NCI-H1092 treated with DMSO at 0.1 percent for 48 hours (cell line): ENCODE measurements at places on chromosomes 4 and X.
A peak's percentile ranks its signal among the peaks of the same experiment; 100 is the strongest.

DNA sequence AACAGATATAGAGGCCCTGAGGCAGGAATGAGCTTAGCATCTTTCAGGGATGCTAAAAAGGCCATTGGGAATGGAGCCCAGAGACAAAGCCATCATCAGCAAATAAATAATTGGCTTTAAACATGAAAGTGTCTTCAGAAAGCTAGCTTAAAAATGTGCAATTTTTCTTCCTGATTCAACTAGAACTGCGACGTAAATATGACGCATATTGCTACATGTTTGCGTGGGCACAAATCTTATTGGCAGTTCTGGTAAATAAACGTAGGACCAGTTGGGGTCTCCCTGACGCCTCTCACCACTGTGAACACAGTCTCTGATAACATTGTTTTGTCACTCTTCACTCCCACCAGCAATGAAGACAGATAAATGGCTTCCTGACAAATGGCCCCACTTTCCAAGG, 97.3 kb upstream of the SRD5A3 start:
- no peak for DNase-seq

- no peak for DNase-seq
These were observed 11.1 kb upstream of the GABRE start for GRCh38 chrX:151985531-151985930.

DNA sequence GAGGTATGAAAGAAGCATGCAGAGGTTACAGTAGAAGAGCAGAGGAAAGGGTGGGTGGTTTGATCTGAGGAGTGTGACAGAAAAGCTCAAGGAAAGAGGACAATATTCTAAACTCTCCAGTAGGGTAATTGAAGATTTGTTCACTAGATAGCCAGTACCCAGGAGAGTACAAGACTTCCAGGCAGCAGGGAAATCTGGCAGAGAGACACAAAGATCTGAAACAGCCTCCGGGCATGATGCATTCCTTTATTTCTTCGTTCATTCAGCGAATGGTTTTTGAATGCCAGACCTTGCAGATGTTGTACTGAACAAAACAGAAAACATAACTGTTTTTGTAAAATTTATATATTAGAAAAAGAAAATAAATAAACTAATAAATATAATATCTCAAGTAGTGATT, 766.6 kb downstream of the FAT4 start:
- no peak for DNase-seq

GRCh38 chr4:141350122-141350905, 129.6 kb downstream of the ZNF330 start:
- DNase-seq, result peak; percentile 19

GRCh38 chrX:71315917-71316316, 14.4 kb downstream of the ITGB1BP2 start:
- DNase-seq, result no peak

DNA sequence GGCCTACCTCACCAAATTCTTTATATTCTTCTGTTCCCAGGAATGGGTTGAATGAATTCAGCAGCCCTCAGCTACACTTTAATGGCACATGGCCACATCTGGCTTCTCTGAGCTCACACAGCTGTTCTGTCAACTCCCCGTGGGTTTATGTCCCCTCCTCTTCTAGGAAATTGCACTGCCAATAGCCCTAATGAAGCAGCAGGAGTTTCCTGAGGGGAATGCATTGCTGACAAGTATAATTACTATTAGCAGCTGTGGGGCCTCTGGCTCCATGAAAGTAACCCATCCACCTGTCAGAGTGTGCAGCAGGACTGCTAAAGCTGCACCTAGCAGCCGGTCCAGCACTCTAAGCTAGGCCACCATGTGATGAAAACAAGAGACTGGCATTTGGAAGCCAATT, 50.3 kb downstream of the FTHL17 start:
- no peak for DNase-seq

GRCh38 chrX:120840827-120841226, 34.8 kb downstream of the CT47B1 start:
- no peak for DNase-seq

DNA sequence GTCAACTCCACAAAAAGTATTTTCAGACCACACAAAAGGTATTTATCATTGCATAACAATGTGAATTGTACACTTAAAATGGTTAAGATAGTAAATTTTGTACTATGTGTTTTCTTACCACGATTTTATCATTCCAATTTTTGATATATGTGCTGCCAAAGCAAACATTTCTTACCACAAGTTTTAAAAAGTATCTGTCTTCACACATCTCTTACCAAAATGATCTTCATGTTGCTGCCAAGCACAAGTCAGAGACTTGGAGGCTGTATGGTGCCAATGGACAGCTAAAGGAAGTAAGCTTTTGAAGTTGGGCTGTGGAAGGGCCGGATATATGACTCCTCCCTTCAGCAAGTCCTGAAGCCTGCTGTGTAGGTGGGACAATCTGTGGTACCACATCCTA, 67.9 kb downstream of the TMLHE start:
- DNase-seq, result no peak
